ENCODE measurements at places on chromosomes 5 and 9. TPM values are rescaled to one million over a fixed set of nuclear protein-coding genes. Genes with fewer than 3 reads are reported as not detected.

Gene HAVCR2
- total RNA-seq, result 0.52 TPM

Gene HAVCR1
- total RNA-seq, result 39.0 TPM

Gene TAF1L
- total RNA-seq, result not detected

Gene ARID3C
- total RNA-seq, result 0.20 TPM

Gene SELENOP
- total RNA-seq, result 0.22 TPM

Gene ZNF454
- not detected for total RNA-seq

Gene PCDHGA12
- total RNA-seq, result not detected

Gene TOPORS
- 14.7 TPM for total RNA-seq

Gene EIF4E1B
- not detected for total RNA-seq

Gene SLC6A18
- total RNA-seq, result not detected

Gene C9orf153
- 0.25 TPM for total RNA-seq

Gene TLX3
- not detected for total RNA-seq

Gene OBP2B
- not detected for total RNA-seq

Gene NMUR2
- total RNA-seq, result 0.22 TPM

Gene CCDC69
- total RNA-seq, result 1.5 TPM

Gene PCDHGB4
- 0.50 TPM for total RNA-seq

Gene MLANA
- not detected for total RNA-seq

Gene SLC46A2
- not detected for total RNA-seq

Gene GAS1
- 0.06 TPM for total RNA-seq

Gene OR13C8
- total RNA-seq, result not detected

Gene SLC34A1
- total RNA-seq, result not detected

Gene GRXCR2
- total RNA-seq, result not detected

Gene CCDC192
- total RNA-seq, result not detected

Gene C5orf52
- not detected for total RNA-seq

Gene NUTM2F
- not detected for total RNA-seq

Gene UQCRQ
- total RNA-seq, result 404 TPM

Gene C8G
- 1.4 TPM for total RNA-seq

Gene AK8
- total RNA-seq, result 1.1 TPM

Gene GDA
- 1.0 TPM for total RNA-seq

Gene SLC45A2
- total RNA-seq, result not detected

Gene CDKN2B
- not detected for total RNA-seq

Gene NFIB
- 10.5 TPM for total RNA-seq

Gene PCDHGB5
- 2.5 TPM for total RNA-seq

Gene SPINK7
- not detected for total RNA-seq

Gene C5
- total RNA-seq, result 10.4 TPM
